ENCODE measurements at places on chromosomes 3 and 15.

DNA sequence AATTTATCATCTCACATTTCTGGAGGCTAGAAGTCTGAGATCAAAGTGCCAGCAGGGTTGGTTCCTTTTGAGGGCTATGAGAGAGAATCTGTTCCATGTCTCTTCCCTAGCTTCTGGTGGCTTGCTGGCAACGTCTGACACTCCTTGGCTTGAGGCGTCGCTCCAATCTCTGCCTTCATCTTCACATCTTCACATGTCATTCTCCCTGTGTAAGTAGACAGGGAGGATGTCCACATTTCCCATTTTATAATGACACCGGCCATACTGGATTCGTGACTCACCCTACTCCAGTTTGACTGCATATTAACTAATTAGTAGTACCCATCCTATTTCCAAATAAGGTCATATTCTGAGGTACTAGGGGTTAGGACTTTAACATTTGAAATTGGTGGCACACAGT lies 17.5 kb upstream of the ARHGAP31 start:
- no peak for DNase-seq

- no peak for DNase-seq
Measured at GRCh38 chr3:38016410-38016809, 13.0 kb downstream of the PLCD1 start.

GRCh38 chr15:35929740-35930444 lies 383.9 kb upstream of the DPH6 start:
- no peak for DNase-seq

DNA sequence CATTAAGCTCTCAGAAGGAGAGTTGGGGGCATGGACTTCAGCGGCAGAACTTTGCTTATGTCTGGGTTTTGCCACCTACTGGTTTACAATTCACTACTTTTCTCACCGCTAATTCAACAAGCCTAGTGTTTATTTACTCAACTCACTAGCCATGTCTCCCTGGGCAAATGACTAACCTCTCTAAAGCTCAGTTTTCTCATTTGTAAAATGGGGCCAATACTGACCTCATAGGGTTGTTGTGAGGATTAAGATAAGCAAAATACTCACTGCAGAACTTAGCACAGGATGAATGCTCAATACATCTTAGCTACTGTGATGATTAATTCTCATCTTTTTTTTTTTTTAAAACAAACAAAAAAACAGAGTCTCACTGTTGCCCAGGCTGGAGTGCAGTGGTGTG lies 106.3 kb downstream of the CADPS start:
- DNase-seq, result no peak

GRCh38 chr15:86347245-86347644 lies 267.6 kb downstream of the AGBL1 start:
- no peak for DNase-seq

GRCh38 chr3:184821034-184821433 lies 9.1 kb downstream of the VPS8 start:
- no peak for DNase-seq

GRCh38 chr3:1330107-1330506 lies 237.3 kb downstream of the CNTN6 start:
- DNase-seq, result no peak

Data from midbrain (tissue), 1 donor.